ENCODE measurements at places on chromosomes 5 and 9.

- DNase-seq: no peak
These were observed 178.5 kb downstream of the GABBR2 start for GRCh38 chr9:98530275-98530674.

DNA sequence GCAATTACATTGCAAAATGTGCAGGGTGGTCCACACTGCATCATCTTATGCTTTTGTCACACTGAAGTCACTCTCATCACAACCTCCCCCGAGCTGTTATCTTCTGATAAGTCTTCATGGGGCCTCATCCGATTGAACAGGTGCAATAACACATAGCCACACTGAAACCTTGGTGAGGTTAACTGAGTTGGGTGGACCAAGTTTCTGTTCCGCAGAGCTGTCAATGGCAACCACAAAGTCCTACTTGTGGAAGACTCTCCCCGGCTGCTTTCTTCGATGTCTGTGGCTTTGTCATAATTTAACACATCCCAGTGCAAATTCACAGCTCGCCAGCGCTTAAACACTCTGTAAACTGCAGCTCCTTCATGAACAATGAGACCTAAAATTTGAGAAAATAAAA, 112.2 kb downstream of the MARCHF11 start:
- no peak for DNase-seq

- DNase-seq: no peak
These were observed 35.0 kb upstream of the NSMF start for GRCh38 chr9:137494104-137494544.

GRCh38 chr9:87500491-87501270, 3.0 kb downstream of the DAPK1 start:
- DNase-seq: no peak

- DNase-seq: no peak
These were observed 212.7 kb upstream of the MVB12B start for GRCh38 chr9:126113756-126114408.

DNA sequence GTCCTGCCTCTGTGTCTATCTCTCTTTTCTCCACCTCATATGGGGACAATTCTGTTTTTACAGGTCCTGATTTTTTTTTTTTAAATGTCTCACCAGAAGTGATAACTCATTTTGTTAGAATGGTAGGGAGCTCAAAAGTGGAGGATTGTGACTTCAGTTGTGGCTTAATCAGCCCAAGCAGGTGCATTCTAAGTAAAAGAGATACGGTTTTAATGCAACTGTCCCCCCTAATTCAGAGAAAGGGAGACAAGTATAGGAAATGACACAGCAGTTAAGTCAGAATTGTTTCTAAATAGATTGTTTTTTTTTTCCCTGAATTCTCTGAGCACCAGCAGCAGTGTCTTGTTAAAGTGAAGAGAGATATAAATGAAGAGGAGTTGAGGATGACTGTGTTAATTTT, 24.5 kb downstream of the MAST4 start:
- DNase-seq: no peak

DNA sequence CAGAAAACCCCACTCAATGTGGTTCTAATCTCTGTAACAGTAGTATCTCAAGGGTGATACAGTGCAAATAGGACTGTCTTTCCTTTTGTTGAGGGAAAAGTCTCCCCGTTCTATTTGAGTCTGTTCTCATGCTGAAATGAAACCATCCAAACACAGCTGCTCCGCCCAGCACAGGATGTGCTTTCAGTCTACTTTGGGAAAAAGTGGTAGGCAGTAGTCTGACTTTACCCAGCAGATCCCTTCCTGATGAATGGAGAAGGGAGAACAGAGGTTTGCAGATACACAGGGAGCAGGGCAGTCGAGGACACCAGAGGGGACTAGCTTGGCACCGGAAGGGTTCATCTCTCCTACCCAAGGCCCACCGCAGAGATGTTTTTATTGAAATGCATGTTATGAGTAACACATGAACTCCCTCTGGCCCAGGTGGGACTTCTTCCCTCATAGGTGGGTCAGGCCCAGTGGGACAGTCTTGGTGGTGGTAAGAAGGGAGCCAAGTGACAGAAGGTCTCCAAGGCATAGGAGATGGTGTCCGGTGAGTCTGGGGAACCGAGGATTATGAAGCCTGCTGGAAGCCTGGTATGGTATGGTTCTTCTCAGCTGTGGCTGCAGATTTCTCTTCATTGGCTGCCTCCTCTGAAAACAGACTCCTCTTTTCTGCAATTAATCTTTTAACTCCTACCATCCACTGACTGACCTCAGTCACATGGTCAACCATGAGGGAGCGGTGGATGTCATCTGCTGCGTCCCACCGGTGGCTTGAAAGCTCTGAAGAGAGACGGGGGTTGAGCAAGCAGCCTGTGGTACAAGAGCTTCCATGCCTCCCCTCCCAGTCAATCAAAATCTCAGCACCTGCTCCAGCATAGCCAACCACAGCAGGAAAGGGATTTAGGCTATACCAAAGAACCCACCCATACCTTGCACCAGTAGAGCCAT, 3.0 kb downstream of the EIF4EBP3 start:
- DNase-seq: no peak

DNA sequence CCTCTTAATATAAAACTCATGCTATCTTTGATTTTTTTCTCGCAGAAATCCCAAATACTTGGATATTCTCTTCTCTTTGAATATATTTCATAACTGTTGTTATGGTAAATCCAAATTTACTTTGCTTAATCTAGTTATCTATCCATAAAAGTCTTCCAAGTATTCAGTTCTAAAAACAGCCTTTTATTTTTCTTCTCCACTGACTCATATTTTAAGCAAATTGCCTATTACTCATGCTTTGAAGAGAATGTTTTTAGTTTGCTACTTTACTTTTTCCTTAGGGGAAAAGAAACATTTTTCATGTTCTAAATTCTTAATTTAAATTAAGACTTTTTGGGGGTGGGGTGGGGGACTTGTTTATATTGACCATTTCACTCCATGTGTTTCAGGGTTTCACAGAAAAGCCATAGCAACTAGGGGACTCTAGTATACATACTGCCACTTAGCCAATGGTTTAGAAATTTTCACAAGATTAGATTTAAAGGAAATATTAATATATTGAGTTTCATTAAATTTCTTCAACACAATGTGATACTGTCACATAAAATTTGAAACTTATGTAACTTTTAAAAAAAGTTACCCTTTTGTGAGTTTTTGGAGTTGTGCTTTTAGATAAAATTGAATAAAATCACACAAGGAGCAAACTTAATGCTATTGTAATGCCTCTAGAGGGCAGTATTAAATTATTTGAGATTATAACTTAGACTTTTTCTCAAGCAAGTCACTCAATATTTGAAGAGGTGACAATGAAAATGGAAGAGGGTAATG, 545.8 kb upstream of the ARRDC3 start:
- peak; percentile 21 for DNase-seq

- DNase-seq: no peak
These were observed 83.7 kb downstream of the HRH2 start for GRCh38 chr5:175741556-175741955.

- DNase-seq: no peak
These were observed 40.0 kb downstream of the EBF1 start for GRCh38 chr5:159059722-159060121.

DNA sequence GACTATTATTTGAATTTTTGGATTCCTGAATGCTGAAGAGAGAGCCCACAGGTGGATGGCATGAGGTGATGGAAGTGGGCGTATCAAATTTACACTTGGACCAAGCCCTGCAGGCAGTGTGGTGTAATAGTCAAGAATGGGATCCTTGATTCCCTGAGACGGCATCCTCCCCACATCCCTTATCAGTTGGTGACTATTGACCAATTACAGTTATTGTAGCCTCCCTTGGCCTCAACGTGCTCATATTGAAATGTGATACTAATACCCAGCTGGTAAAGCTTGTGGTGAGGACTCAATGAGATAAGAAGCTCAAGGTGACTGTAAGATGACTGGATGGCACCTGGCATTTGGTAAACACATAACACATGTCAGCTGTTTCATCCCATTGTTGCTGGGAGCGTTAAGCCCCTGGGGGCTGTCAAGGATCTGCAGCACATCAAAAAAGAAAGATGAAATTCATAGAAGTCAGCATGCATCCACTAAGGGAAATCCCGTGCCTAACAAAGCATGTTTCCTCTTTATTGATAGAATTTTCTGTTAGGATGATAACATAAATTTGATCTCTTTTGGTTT, 65.6 kb upstream of the IRX2 start:
- peak; percentile 18 for DNase-seq

- DNase-seq: no peak
These were observed 278.1 kb downstream of the AOPEP start for GRCh38 chr9:95004411-95005277.

DNA sequence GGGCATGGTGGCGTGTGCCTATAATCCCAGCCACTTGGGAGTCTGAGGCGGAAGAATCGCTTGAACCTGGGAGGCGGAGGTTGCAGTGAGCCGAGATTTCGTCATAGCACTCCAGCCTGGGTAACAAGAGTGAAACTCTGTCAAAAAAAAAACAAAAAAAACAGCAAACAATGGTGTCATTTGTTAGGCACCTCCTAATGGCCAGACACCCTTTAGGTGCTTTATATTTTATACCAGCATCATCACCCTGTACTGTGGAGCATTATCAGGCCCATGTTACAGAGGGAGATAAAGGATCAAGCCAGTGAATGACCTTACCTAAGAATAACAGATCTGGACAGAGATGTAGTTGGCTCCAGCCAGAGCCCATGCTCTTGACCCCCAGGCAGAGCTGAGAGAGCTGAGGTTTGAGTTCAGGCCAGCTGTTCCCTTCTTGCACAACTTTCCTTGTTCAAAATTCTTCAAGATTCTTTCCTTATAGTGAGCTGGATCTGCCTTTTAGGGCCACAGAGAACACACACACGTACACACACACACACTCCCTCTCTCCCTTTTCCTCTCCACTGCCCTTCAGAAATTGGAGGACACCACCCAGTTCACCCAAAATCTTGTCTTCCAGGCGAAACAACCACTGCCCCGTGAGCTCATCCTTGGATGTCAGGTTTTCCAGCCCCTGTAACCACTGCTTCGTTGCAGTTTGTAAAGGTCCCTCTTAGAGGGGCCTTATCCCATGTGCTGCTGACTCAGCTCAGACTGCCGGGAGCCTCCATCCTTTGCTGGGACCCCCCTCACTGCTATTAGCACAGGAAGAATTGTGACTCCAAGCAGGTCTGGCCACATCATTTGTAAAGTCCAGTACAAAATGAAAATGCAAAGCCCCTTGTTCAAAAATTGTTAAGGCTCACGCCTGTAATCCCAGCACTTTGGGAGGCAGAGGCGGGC, 10.4 kb upstream of the PTGES start:
- DNase-seq: no peak

Data from NCI-H1436 treated with DMSO at 0.1 percent for 48 hours (cell line).